ENCODE measurements at places on chromosomes 1 and 21.
A peak's percentile ranks its signal among the peaks of the same experiment; 100 is the strongest.

DNA sequence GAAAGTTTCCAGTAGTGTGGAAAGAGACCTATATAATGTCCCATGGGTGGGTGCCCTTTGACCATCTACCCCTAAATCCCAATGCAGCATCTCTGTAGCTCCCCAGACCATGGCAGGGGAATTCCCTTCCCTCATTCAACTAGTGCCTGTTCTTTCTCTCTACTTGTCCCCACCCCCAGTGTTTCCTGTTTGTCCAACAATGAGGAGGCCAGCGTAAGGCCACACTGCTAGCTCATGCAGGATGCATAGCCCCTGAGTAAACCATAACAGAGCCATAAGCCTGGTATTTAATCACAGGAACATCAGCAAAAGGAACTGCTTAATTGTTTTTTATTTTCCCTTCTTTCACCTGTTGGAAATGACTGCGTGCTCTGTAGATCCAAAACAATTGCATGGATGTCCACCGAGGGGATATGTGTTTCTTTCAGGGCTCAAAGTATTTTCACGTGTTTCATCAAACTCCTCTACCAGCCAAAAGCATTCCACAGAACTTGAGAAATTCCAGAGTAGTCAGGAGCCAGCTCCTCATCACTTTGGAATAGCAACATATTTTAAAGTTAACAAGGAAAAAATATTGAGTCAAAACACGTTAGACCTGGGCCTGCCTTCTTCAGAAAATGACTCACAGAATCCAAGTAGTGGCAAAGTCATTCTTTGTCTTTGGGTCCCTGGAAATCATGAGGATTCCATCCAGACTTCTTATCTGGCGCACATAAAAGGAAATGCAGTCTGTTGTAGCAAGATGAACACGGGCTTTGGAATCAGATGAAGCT lies 162.5 kb upstream of the SGIP1 start:
- DNase-seq, result no peak

- DNase-seq, result no peak
Observed at GRCh38 chr1:209808059-209808581, 2.2 kb upstream of the IRF6 start.

DNA sequence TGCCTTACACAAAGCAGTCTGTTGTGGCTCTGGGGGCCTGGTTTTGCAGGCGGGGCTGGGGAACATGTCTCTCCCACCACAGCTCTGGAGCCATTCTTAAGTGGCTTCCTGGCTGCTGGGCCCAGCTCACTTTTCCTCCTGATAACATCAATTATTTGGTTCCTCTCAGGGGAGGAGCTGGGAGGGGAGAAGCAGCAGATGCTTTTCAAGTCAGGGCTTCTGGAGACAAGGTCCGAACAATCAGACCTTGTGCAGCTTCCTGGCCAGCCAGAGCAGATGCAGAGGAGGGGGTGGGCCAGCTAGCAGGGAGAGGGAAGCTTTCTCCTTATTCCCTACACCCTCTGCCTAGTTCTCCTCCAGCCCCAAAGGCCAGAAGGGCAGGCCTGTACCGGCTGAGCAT lies 3.7 kb upstream of the PAQR6 start:
- DNase-seq, result no peak

GRCh38 chr1:208074353-208074752 lies 163.4 kb upstream of the CD34 start:
- DNase-seq, result no peak

DNA sequence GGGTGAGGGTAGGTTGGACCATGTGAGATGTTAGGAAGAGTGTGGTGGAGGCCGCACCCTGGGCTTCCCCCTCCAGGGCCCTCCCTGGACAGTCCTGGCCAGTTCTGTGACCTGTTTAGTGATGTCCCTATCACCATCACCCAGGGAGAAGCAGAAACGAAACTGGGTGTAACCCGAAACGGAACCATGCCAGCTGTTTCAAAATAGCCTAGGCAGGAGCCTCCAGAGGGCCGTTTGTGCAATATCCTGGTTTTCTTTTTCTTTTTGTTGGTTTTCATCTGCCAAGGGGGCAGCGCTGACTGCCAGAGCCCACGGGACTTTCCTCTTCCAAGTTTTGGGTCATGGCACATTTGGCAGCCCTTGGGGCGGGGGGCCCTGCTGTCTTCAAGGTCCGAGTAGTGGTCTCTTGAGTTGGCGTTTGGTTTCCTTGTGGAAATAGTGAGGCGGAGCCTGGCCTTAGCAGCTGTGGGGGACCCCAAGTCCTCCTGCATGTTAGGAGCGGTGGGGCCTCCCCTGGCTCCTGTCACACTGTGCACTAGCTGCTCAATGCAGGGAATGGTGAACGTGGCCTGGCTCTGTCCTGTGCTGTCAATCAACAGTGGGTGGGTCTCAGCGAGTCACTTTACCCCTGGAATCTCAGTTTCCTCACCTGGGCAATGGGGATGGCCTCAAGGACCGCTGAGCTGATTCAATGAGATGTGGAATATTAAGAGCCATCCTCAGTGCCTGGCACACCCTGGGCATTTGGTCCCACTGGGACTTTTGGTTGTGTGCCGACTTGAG lies 90.7 kb downstream of the ARHGEF10L start:
- no peak for DNase-seq

DNA sequence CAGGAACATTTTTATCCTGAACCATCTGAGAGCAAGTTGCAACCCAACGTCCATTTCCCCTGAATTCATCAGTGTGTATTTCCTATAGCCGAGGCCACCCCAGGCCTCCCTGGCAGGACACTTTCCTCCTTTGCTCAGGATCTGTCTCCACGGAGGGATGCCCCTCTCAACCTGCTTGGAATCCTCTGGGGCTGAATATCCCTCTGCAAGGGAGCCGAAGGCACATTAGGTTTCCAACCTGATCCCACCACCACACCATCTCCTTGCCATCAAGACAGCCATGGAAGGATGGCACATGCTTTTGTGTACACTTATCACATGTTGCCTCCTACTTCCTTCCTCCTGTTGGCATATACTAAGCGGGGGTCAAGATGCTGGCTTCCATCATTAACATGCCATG lies 74.8 kb upstream of the EDN2 start:
- DNase-seq, result no peak

GRCh38 chr1:38559446-38560165 lies 300.0 kb downstream of the RRAGC start:
- peak; percentile 40 for DNase-seq

DNA sequence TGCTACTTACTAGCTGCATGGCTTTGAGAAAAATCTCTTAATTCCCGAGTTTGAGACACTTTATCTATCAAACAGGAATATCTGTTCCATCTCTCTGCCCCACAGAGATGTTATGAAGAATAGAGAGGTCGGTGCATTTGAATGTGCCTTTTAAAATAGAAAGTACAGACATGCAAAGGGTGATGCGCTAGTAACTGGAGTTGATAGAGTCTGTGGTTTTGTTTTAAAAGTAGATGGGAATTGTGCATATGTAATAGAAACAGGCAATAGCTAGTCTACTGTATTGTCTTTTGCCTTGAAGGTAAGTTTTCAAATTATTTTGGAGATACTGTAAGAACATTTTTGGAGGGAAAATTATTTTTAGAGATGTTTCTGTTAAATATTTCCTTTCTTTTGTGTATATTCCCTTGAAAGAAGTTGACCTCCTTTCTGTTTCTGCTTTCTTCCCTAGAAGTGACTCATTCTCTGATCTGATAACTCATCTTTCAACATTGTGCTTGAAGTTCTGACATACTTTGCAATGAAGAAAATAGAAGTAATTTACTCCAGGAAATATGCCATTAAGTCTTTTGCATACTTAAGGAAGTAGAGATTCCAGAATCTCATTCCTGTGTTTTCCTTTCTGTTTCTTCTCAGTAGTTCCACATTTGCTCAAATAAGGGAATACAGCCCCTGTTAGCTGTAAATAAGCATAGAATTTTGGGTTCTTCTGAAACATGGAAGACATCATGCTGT lies 151.6 kb downstream of the SDCCAG8 start:
- no peak for DNase-seq

- no peak for DNase-seq
Observed at GRCh38 chr1:209430107-209430506, 153.4 kb upstream of the CAMK1G start.

DNA sequence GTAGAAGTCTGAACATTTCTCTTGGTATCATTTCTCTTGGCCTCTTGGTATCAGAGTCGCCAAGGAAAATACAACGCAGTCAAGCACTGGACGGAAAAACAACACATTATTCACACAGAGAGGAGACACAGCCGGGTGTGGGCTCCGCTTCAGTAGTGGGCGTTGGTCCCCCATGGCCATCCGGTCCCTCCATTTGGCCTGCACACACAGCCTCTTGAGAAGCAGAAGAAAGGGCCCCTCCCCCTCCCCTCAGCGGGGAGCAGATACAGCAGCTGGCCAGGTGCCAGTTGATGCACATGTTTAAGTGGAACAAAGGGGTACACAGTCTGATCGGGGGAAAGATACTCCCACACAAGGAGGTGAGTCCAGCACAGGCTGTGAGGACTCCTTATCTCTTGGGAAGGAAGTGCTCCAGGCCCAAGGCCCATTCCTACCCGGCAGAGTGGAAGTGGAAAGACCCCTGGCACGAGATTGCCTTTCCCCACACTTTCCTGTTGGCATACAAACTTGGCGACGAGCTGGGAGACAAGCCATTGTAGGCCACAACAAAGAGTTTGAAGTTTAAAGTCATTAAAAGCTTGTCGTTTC lies 311.3 kb downstream of the FAM72C start:
- DNase-seq, result no peak

DNA sequence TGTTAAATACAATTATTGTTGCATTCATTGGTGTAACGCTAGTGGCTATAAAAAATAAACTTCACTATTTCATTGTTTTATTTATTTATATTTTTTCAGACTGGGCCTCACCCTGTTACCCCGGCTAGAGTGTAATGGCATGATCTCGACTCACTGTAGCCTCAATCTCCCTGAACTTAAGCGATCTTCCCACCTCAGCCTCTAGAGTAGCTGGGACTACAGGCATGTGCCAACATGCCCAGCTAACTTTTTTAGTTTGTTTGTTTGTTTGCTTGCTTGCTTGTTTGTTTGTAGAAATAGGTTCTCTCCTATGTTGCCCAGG lies 387.4 kb upstream of the PTBP2 start:
- no peak for DNase-seq

GRCh38 chr21:45452696-45453307 lies 47.8 kb downstream of the COL18A1 start:
- no peak for DNase-seq

GRCh38 chr1:84247425-84248220 lies 53.9 kb upstream of the SAMD13 start:
- DNase-seq, result no peak

DNA sequence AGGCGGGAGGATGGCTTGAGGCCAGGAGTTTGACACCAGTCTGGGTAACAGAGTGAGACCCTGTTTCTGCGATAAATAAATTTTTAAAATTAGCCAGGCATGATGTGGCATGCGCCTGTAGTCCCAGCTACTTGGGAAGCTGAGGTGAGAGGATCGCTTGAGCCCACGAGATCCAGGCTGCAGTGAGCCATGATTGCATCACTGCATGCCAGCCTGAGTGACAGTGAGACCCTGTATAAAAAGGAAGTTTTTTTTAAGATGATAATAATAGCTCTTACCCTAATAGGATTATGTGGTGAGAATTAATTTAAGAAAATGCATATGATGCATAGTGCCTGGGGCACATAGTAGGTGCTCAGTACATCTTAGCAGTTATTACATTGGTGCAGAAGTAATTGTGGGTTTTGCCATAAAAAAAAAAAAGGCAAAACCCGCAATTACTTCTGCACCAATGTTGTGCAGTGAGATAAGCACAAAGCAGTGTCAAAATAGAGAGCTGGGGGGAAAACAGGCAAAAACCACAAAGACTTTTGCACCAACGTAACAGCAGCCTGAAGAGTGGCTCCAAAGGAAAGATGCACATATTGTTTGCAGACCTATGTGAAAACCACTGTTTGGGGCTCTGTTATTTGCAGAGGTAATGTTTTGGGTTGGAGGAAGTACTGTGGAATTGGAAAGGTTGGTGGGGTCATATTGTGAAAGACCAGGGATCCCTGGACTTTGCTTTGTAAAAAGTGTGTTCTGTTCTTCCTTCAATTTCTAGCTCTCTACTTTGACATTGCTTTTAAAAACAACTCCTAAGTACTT lies 72.4 kb downstream of the PLXNA2 start:
- no peak for DNase-seq

- no peak for DNase-seq
Observed at GRCh38 chr1:245039196-245039595, 115.6 kb upstream of the KIF26B start.

- no peak for DNase-seq
Observed at GRCh38 chr1:39898191-39898590, 3.5 kb downstream of the MYCL start.

- DNase-seq, result no peak
Observed at GRCh38 chr1:149917571-149918144, at the start of gene SV2A. SV2A (minus strand) TSS chr1:149917844; CDS start chr1:149913840, 4,004 bp downstream.

GRCh38 chr1:88979054-88979748 lies 13.2 kb downstream of the KYAT3 start:
- DNase-seq, result no peak

- DNase-seq, result no peak
Observed at GRCh38 chr1:160504651-160505050, 18.4 kb downstream of the SLAMF6 start.

GRCh38 chr1:248621770-248622169 lies 13.1 kb downstream of the OR2T11 start:
- DNase-seq, result no peak

DNA sequence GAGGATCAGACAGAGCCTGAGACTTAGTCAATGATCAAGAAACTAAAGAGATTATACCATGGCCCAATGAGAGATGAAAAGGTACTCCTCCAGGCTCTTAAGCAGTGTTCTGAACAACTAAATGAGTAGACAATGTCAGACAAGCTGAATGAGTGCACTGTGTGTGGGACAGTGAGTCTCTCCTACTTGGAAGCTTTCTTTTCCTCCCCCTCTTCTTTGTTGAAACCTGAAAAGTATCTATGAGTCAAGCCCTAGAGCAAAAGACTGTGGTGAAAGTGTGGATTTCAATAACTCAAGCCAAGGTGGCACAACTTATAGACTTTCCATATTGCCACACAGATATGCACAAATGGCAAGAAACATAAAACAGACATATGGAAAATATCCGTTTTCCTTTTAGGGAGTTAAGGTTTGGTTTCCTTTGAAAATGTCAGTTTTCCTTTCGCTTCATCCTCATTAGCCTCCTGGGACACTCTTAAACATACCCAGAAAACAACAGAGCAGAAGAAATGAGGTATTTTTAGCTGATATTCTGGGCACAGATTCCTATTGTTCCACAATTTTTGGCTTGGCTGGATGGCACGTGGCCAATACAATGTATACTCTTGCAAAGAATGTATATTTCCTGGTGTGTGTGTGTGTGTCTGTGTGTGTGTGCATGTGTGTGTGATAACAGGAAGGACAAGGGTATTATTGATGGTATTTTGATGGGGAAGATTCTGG lies 96.6 kb downstream of the LMX1A start:
- DNase-seq, result no peak

DNA sequence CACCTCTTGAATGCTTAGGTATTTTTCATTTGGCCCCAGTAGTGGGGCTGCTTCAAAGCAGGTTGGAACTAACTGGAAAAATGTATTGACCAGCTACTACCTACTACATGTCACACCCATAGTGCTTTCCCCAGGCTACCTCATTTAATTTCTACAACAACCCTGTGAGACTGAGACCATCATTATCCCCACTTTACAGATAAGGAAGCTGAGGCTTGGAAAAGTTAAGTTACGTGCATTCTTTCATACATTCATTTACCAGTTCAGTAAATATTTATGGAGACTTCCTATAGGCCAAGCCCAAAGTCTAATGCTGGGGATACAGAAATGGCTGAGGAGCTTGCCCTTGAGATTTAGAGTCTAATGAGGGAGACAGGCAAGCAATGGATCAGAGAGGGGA lies 14.5 kb upstream of the PADI3 start:
- DNase-seq, result no peak
